Hematopoietic multipotent progenitor cell treated with erythropoietin and hydrocortisone succinate and interleukin-3 and kit ligand, for 6 days (in vitro differentiated cells): ENCODE measurements at places on chromosomes 12 and 14.

DNA sequence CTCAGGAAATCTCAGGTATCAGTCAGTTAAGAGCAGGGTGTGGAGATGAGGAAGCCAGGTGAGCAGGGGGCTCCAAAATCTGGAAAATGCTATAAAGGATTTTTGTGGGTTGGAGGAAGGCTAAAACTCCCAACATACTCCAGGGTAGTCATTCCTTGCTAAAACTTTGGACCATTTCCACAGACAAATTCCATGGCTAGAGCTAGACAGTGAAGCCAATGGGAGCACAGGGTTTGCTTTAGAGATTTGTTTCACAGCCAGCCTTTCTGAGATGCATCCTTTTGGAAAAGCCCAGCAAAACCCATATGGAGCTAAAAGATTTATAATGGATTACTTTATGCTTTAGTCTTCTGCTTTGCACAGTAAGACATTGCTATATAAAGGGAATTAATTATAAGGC lies 146.5 kb downstream of the SAMD4A start:
- no peak for DNase-seq

- peak; percentile 51 for DNase-seq
Observed at GRCh38 chr12:49777800-49778748, 36.7 kb downstream of the TMBIM6 start.

DNA sequence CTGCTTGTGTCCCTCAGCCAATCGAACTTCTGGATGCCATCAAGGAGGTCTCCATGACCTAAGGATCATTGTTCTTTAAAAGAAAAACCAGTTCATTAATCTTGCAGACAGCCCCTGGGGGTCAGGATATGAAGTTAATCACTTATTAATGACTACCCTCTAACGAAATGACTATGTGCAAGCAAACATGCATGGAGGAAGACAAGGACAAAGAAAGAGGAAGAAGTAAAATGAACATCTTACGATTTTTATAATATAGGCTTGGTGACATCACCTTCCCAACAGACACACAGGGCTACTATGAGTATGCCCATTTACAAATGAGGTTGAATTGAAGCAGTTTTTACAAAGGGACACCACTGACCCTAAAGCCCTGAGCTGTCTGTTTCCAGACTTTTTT lies 111.1 kb upstream of the AMIGO2 start:
- no peak for DNase-seq

GRCh38 chr14:34718750-34719304 lies 4.4 kb upstream of the CFL2 start:
- DNase-seq = no peak

DNA sequence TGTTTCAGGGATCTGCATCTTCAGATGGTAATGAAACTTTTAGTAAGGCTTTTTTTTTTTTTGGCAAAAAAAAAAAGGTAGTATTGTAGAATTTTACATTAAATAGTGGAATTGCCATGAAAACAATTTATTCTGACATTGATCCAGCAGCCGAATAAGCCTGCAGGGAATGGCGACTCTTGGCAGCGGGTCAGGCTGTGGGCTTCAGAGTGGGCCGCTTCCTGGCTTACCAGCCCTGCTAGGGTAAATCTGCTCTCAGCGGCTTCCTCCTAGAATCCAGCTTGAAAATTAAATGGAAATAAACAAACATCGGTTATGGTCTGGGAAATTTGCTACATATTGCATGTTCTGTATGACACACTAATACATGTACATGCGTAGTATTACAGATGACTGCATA lies 34.8 kb downstream of the SFSWAP start:
- no peak for DNase-seq

- no peak for DNase-seq
Observed at GRCh38 chr14:22856428-22856827, 15.1 kb upstream of the LRP10 start.

DNA sequence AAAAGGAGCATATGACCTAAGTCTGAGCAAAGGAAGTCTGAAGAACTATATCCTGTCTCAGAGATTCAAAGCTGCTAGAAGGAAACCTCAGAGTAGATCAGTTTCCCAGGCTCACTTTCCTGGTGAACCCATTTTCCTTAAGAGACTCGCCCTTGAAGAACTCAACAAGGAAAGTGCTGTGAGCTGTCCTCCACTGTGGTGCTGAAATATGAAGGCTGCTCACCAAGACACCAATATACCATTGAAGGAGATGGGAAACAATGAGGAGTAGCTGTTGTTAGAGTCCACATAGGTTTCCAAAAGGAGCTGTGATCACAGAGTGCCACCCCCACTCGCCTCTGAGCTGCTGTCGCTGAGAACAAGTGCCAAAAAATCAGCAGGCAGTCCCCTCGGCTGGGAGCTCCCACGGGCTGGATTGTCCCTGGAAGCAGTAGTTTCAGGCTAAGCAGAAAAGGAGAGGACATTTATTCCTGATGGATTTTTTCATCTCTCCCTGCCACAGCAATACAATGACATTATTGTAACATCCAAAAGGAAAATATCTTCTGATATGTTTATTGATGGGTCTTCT lies 282.1 kb downstream of the RPS29 start:
- DNase-seq = peak; percentile 39

- no peak for DNase-seq
Observed at GRCh38 chr14:52363961-52364360, 49.8 kb downstream of the PTGER2 start.

DNA sequence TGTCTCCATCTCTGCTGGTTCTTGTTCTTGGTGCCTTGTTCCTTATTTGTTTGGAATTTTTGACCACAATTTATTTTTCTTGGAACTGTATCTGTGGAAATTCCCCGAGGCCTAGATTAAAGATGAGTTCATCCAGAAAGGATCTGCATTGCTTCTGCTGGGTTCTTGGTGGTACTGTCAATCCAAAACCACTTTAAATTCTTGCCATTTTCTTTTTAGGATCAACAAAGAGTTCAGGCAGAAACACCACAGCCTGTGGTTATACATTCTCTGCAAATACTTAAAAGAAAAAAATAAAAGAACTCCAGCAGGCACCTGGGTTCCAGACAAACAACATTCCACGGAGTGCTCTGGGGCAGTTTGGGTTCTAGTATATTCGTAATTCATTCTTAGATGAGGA lies 6.0 kb upstream of the VAMP1 start:
- DNase-seq = no peak

DNA sequence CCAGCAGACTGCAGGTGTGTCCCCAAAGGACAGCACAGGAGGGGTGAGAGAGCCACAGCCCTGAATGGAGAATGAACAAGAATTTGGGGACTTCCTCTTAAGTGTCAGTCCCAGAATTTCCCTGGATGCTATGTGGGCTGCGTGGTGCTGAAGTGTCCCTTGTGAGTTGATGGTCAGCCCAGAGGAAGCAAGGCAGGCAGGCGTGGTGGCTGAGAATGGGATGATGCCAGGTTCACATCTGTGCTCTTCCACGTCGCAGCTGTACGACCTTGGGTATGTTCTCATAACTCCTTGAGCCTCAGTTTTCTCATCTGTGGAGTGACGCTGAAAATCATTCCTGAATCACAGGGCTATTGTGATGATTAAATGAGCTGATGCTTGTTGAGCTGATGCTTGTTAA lies 62.1 kb upstream of the GPATCH2L start:
- DNase-seq = no peak

GRCh38 chr14:78927261-78927660 lies 757.1 kb downstream of the NRXN3 start:
- no peak for DNase-seq

GRCh38 chr12:47097276-47097896 lies 17.6 kb upstream of the AMIGO2 start:
- DNase-seq = no peak

- DNase-seq = peak; percentile 11
Observed at GRCh38 chr14:25121337-25122129, 71.6 kb upstream of the STXBP6 start.

- no peak for DNase-seq
Observed at GRCh38 chr12:49244176-49244575, 20.7 kb upstream of the TUBA1C start.

DNA sequence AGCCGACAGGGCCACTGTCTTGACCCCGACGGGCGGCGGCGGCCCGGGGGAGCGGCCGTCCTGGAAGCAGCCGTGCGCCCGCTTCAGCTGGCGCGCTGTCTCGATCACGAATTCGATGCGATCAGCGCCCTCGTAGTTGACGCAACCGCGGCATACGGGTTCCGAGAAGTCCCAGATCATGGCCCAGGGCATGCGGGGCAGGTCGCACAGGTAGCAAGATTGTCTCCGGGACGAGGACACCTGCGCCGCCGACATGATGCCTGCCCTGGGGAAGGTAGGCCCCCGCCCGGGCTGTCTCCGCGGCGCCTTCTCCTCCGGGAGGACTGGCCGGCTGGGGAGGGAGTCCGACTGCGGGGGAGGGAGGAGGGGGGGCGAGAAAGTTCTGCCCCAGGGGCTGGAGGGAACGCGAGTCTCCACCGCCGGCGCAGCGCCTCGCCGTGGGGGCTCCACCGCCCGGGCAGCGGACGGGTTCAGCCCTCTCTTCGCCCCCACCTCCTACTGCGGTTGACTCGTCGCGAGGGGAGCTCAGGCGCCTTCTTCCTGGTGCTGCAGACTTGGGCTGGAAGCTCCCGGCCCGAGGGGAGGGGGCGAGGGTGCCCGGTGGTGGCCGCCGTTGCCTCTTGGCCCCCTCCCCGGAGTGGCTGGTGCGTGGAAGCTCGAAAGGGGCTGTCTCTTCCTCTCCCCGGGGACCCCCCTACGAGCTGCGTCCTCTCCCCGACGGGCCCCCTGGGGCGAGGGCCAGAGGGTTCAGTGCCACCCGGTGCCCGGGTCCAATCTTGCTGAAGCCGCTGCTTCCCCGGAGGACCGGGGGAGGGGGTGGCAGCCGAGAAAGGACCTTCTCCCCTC lies 747 bp downstream of the IRF2BPL start:
- peak; percentile 70 for DNase-seq

GRCh38 chr14:67317822-67318221 lies 41.8 kb downstream of the ATP6V1D start:
- DNase-seq = no peak

GRCh38 chr14:65296402-65296801 lies 116.1 kb upstream of the FUT8 start:
- DNase-seq = no peak

DNA sequence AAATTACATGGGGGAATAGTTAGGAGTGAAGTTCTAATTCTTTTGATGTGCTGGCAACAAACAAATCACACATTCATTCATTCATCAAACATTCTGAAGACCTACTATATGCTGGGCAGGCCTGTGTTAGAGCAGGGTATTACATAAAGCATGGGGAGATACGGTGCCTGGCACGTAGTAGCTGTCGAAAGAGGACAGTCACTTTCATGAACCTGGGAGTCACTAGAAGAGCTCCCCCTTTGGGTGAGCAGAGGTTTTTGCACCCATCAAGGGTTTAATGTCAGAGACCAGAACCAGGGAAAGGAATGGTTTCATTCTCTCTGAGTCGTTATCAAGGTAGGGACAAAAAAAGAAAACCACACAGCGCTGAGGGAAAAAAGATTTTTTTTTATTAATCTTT lies 10.0 kb downstream of the LHX5 start:
- peak; percentile 74 for DNase-seq

DNA sequence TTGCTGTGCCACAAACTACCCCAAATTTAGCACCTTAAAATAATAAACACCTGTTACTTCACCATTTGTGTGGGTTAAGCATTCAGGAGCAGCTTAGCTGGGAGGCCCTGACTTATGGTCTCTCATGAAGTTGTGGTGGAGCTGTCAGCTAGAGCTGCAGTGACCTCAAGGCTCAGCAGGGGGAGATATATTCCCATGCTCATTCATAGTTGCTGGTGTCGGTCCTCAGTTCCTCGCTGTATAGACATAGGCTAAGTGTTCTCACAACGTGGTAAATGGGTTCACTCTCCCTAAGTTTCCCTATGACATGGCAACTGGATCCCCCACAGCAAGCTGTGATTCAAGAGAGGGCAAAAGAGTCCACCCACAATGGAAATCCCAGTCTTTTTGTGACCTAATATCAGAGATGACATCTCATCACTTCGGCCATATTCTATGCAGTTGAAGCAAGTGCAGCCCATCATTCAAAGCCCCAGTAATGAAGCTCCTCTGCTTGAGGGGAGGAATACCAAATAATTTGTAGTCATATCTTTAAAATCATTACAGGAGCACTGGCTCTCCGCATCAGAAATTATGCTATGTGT lies 41.1 kb downstream of the PRB3 start:
- DNase-seq = peak; percentile 74

DNA sequence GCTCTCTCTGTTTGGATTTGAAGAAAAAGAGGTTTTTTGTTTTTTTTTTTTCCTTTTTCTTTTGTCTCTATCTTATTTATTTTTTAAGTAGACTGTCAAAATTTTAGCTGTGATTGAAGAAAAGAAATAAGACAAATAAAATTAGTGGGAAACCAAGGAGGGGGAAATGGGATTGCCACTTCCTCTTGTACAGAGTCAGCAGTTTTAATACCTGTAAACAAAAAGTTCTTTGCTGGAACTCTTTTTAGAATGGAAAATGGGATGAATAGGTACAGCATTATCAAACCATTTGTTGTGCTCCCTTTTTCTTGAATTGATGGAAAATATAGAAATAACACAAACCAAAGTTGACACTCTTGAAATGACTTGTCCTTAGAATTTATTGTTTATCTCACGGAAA lies 680.7 kb downstream of the DIO2 start:
- no peak for DNase-seq

- no peak for DNase-seq
Observed at GRCh38 chr14:90409209-90409730, 12.4 kb downstream of the CALM1 start.

- no peak for DNase-seq
Observed at GRCh38 chr12:57487055-57487596, 742 bp upstream of the MARS1 start.

DNA sequence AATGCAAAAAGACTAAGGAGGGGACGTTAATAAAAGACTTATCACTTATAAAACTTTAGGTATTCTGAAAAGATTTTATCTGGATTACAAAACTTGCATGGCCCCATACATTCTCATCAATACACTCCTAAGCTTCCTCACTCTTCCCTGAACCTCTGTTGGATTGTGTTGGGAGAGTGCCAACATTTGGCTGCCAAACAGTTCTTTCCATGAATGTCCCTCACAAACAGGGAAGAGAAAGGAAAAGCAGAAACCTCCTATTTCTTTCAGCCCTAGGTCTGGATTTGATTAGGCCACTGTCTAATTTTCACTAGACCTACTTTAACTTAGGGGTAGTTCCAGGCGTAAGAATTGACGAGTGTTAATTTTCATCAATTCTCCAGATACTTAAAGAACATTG lies 11.7 kb downstream of the PTHLH start:
- DNase-seq = no peak

DNA sequence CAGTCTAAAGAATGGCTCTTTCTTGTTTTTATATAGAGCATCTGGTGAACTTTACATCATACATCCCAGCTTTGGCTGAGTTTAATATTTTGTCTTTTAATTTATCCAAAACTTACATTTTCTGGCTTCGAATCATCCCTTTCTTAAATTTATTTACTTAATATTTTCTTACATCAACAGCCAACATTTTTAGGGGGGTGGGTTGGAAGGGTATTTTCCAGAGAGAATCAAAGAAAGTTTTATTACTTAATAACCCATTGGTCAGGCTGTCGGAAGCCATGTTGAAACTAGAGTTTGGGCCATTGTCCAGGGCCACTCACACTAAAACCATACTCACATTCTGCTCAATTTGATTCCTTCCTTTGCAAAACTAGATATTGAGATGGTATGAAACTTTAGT lies 220.2 kb downstream of the AEBP2 start:
- DNase-seq = no peak
